ENCODE measurements at places on chromosomes 13 and 19.

DNA sequence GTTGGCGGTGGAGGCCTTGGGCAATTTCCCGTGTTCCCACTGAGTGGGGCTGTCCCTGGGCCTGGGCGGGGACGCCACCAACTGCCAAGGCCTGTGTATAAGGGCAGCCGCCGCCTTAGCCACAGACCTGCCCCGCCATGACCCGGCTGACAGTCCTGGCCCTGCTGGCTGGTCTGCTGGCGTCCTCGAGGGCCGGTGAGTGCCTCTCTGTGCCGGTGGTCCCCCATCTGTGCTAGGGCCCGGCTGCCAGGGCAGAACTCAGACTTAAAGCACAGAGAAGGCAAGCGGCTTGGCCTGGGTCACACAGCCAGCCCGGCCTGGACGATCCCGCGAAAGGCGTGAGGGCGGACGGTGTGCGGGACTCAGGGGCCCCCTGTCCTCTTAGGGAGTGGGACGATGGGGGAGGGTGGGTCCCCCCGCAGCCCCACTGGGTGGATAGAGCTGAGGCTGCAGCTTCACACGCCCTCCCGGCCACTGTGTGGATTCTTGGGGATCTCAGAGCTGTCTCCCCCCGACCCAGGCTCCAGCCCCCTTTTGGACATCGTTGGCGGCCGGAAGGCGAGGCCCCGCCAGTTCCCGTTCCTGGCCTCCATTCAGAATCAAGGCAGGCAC is at the start of gene AZU1:
AZU1 (plus strand) TSS at position 128 of the 612 bp plus-strand sequence; CDS start at position 138, 10 bp downstream.
- no peak for DNase-seq

- DNase-seq = peak; percentile 37
Observed at GRCh38 chr19:49907745-49908446, 11.2 kb upstream of the IL4I1 start.

GRCh38 chr19:42247640-42248199 is 5.3 kb upstream of the GSK3A start:
- peak; percentile 31 for DNase-seq

GRCh38 chr13:74895042-74895796 is 586.8 kb downstream of the TBC1D4 start:
- no peak for DNase-seq

DNA sequence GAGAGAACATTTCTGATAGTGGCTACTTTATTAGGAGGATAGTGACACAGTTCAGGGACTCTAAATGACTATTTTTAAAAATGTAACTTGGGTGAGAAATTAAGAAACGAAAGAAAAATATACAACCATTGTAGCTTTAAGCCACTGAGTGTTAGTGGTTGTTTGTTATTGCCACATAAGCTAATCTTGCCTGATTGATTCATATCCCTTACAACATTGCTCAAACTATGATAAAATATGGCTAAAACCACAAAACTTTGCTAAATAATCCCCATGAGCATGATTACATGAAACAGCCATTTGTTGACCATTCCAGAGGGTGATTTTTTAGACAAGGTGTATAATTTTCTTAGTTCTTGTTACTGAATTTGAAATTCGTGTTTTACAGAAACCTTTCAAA is 343.4 kb downstream of the SLITRK5 start:
- no peak for DNase-seq

DNA sequence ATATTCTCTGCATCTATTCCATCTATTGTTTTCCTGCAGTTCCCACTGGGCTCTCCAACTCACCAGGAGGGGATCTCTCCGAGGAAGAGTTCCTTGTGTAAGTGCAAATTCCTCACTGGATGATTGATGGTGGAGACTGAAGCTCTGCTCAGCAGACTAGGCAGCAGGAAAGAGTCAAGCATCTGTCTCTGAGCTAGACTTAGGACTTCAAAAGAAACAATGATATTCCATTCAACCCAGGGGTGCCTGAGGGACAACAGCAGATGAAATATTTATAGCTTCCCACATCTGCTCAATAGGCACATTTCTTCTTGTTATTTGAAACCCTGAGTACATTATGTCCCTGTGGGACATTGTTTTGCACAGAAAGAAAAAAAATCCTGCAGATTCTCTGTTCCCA is at the start of the genes OR7A5 and OR7C1:
OR7A5 (minus strand) TSS at position 175 of the 400 bp plus-strand sequence. CDS start 6,944 bp downstream, outside the sequence.
OR7C1 (minus strand) TSS at position 175 of the 400 bp plus-strand sequence. CDS start 35,049 bp downstream, outside the sequence.
- DNase-seq = no peak

DNA sequence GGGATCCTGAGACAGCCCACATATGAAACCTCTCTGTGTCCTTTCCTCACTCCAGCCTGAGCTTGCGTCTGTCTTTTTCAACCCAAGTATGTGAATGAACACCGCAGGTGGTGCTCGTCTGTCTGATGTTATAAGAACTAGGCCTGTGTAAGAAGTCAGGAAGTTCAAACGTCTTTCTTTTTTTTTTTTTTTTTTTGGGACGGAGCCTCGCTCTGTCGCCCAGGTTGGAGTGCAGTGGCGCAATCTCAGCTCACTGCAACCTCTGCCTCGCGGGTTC is 92.3 kb downstream of the ANKRD10 start:
- DNase-seq = no peak

DNA sequence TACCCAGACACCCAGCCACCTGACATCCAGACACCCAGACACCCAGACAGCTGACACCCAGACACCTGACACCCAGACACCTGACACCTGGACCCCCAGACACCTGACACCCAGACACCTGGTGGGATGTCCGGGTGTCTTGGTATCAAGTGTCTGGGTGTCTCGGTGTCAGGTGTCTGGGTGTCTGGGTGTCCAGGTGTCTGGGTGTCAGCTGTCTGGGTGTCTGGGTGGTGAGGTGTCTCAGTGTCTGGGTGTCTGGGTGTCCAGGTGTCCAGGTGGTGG is 18.6 kb downstream of the C19orf12 start:
- peak; percentile 22 for DNase-seq

DNA sequence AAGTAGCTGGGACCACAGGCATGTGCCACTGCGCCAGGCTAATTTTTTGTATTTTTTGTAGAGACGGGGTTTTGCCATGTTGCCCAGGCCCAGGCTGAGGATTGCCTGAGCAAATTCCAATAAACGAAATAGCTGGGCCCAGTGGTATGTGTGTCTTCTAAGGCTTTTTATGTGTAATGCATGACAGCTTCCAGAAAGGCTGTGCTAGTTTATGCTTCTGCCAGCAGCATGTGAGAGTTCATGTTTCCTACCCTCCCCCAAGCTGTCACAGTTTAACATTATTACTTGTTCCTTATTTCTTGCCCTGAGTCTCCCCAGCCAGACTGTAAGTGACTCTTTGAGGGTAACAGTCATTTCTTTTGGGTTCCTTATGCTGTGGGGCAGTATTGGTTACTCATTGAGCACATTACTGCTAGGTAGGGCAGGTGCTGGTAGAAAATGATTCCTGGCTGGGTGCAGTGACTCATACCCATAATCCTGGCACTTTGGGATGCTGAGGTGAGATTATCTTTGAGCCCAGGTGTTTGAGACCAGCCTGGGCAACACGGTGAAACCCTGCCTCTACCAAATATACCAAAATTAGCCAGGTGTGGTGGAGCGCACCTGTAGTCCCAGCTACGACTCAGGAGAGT is 13.6 kb downstream of the GPATCH1 start:
- DNase-seq = no peak

- DNase-seq = no peak
Observed at GRCh38 chr19:58364146-58364545, 1.6 kb upstream of the ZNF497 start.

- peak; percentile 82 for DNase-seq
Observed at GRCh38 chr19:53792721-53793433, 31.2 kb downstream of the NLRP12 start.
